ENCODE measurements at places on chromosomes 13 and 19.

DNA sequence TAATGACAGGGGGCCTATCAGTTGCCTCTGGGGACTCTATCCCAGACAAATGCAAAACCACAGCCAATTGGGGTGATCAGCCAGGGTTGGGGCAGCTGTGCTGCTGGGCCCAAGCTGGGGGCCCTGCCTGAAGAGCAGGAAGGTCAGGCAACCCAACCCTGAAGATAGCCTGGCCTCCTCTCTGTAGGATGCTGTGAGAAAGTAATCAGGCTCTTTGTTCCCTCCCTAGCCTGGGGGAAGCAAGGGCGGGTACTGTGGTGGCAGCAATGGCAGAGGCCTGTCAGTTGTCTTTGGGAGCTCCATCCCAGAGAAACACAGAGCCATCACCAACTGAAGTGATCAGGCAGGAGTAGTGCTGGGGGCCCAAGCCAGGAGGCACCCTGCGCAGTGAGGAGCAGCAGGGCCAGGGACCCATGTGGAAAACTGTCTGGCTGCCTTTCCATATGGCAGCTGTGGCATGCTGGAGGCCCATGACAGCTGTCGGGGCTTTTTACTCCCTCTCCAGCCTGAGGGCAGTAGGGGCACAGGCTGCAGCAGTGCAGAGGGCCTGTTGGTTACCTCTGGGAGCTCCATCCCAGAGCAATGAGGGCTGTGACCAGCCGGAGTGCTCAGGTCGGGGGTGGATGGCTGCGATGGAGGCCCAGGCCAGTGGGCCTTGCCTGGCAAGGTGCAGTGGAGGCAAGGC, 73.6 kb upstream of the ATP12A start:
- no peak for DNase-seq

- DNase-seq = no peak
Measured at GRCh38 chr13:49082653-49083536, 107.2 kb downstream of the FNDC3A start.

DNA sequence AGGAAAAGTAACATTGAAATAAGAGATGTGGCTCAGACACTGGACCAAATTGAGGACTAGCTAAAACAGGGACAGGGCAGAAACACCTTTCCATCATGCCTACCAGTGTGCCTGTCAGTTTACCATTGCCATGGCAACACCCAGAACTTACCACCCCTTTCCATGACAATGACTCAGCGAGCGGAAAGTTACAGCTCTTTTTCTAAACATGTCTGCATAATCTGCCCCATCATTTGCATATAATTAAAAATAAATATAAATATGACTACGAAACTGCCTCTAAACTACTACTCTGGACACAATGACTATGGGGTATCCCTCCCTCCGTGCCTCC, 96.0 kb downstream of the UBL3 start:
- peak; percentile 29 for DNase-seq

GRCh38 chr13:42595253-42595571, 21.3 kb downstream of the TNFSF11 start:
- DNase-seq = no peak

GRCh38 chr13:26460648-26461047, 96.8 kb upstream of the WASF3 start:
- no peak for DNase-seq

DNA sequence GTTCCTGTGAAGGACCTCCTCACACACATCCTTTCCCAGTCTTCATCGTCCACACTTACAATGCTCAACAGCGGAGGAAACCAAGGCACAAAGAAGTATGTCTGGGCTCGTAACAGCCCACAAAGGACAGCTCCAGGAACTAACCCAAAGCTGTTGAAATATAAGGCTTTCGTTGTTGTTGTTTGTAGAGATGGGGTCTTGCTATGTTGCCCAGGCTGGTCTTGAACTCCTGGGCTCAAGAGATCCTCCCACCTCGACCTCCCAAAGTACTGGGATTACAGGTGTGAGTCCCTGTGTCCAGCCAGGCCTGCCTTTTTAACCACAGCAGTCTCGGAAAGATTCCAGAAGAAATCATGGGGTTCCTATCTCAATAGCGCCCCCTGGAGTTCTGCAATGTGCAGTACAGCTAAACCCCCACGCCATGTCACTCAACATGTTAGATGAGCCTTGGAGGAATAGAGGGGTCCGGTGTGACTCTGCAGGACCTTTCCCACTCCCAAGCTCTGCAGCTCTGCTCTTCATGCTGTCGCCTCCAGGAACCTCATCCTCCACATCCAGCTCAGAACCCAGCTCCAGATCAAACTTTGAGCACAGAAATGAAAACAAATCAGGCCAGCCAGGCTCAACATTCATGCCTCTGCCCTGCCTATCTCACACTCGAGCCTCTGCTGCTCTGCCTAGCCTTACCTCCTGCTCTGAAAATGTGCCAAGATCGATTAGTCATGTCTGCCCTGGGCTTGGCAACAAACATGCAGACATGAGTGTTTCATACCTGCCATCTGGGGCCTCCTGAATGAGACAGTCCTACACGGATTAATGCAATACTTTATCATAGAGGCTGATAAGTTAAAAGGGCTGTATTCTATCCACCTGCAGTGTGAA, 7.5 kb downstream of the PLA2G4C start:
- peak; percentile 66 for DNase-seq

DNA sequence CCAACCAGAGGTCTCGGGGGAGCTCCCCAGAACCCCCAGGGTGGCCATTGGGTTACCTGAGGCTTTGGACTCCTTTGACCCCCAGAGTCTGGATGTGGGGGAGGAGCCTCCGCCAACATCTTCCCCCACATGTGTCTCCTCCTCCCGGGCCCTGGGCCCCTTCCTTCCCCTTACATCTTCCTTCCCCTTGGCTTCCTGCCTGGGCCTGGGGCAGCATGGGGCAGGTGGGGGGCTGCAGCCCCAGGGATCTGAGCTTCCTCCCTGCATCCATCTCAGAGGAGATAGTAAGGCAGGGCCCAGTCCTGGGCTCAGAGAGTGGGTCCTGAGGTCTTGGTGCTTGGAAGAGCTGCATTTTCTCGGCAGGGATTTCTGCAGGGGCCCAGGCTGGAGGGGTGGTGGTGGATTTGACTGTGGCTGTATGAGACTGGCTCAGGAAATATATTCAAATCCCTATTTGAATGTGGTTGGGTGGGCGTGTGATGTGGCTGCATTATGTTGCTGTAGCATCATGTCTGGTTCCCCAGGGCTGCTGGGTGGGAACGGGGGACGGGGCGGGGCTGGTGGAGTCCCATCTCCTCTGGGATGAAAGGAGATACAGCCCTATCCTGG, 919 bp downstream of the VAV1 start:
- DNase-seq = peak; percentile 60

GRCh38 chr13:93108111-93108601, 118.5 kb upstream of the GPC6 start:
- DNase-seq = no peak

DNA sequence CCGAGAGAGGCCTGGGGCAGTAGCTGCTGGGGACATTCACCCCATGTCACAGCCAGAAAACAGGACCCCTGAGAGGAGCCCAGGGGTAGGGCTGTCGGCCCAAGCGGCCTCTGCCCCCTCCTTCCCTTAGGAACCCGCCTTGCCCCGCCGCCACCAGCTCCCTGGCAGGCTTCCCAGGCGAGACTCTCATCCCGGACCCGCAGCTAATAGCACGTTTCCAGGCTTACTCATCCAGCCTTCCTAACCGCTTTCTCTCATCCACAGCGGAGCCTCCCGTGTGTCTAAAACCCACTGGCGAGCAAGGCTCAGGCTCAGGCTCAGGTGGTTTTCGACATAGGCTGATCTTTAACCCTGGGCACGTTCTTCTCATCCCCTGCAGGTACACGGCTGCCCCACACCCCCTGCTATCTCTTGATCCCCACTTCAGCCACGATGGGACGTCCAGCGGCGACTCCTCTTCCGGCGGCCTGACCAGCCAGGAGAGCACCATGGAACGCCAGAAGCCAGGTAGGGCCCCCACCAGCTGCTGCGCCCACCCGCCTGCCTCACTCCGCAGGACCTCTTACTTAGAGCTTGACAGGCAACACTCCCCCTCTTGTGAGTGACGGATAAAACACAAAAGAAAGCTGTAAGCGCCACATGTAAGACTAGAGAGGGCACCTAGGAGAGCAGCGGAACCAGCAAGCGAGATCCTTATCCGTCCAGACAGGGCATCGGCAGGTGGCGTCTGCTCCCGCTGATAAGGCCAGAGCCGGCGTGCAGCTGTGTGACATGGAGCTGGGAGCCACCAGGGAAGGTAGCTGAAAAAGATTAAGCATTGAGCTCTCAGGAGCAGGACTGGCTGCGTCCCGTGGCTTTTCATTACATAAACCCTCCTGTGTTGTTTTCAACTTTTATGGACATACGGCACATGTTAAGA, 71.3 kb downstream of the DPF1 start:
- DNase-seq = peak; percentile 80

GRCh38 chr13:108086678-108087077, 128.7 kb downstream of the LIG4 start:
- peak; percentile 1 for DNase-seq

DNA sequence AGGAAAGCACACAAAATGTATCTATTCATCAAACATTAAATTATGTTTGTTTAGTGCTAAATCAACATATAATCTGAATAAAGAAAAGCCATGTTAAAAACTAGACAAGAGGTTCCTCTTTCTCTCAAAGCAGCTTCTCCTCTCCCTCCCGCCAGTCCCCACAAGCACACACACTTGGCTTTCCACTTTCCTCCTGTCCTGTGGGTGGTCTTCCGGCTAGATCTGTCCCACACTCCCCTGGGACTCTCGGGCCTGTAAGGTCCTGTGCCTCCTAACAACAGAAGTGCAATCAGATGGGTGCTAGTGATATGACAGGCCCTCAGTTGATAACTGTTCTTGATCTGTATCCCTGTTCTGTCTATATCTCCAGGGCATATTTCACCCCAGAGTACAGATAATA, 45.6 kb upstream of the RAP2A start:
- peak; percentile 4 for DNase-seq

- no peak for DNase-seq
Measured at GRCh38 chr13:101739382-101740178, 287.1 kb downstream of the ITGBL1 start.

DNA sequence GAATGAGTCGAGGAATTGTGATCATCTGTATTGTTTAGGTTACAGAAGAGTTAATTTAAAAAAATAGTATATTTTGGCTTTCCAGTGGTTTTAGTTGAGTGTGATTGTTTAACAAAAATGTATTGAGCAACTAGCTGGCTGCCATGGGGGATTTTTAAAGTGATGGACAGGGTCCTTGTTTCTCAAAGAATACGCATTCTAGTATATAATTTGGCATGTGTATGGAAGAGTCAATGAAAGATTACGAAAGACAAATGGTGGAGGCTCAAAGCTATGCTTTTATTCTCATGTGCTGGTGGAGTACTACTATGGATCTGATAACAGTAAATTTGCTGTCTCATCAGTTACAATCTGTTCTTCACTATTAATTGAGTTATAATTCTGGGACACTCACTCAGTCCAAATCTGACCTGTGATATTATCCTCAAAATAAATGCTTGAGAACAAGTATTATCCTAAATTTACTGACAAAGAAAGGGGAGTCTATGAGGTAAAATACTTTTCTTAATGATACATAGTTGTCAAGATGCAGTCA, 240.0 kb downstream of the GPC6 start:
- no peak for DNase-seq
